ENCODE measurements at places on chromosomes 2 and 18.

DNA sequence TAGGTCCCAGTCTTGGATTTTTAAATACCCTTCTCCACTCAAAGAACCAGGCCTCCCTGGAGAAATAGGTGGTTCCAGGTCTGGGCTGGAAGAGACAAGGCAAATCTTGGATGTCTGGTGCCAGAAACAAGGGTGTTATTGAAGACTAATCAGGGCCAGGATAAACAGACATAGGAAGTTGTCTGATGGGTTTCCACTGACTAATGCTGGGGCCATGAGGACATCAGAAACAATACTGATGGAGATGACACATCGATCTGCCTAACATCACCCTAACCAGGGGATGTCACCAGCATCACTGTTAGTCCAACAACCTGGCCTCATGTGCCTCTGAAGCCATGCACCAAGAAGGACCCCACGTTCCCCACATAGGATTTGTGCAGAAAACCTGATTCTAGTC lies 42.5 kb upstream of the GLI2 start:
- no peak for DNase-seq

GRCh38 chr18:46761059-46761769 lies 4.4 kb upstream of the ST8SIA5 start:
- DNase-seq = no peak

- no peak for DNase-seq
These were observed 41.9 kb upstream of the MRPL33 start for GRCh38 chr2:27729614-27730013.

DNA sequence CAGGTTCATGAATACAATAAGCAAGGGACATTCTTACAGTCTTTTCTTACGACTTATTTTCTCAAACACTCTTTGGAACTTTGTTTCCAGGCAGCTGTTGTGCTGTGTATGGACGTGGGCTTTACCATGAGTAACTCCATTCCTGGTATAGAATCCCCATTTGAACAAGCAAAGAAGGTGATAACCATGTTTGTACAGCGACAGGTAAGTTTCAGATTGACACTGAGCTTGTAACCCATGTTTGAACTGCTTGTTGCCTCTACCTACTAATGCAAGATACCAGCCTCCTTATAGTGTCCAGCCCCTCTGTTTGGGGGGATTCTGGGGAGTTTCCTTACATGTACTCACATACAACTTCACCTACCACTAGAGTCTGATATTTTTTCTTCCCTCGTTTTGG lies 3.8 kb downstream of the XRCC5 start:
- DNase-seq = no peak

DNA sequence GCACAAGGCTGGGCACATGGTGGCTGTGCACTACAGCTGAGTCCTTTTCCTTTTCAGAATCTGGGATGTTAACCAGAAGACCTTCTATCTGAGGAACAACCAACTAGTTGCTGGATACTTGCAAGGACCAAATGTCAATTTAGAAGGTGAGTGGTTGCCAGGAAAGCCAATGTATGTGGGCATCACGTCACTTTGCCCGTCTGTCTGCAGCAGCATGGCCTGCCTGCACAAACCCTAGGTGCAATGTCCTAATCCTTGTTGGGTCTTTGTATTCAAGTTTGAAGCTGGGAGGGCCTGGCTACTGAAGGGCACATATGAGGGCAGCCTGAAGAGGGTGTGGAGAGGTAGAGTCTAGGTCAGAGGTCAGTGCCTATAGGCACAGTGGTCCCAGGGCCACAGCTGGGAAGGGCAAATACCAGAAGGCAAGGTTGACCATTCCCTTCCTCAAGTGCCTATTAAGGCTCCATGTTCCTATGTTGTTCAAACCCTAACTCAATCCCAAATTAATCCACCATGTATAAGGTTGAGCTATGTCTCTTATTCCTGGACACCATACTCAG lies 2.2 kb downstream of the IL1RN start:
- no peak for DNase-seq

- DNase-seq = no peak
These were observed 48.3 kb upstream of the SLC38A11 start for GRCh38 chr2:165003443-165004130.

GRCh38 chr18:11868230-11868629 lies 17.0 kb downstream of the CHMP1B start:
- no peak for DNase-seq

- no peak for DNase-seq
These were observed 249.1 kb upstream of the SPRED2 start for GRCh38 chr2:65681503-65681902.

DNA sequence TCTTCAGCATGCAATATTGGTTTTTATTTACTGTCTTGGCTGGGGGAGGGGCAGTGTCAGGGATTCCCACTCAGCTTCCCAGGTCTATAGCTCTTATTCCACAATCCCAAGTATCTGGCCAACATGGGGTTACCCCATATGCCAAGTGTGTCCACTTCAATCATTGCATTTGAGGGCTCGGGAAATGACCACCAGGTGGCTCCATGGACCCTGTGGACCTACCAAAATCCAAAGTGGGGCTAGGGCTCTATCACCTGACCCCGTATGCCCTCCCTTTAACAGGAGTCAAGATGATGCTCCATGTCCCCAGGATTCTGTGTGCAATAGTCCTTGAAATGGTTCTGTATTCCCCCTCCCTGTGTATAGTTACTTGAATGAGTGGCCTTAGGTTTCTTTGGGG lies 12.1 kb upstream of the TRAF3IP1 start:
- DNase-seq = no peak

DNA sequence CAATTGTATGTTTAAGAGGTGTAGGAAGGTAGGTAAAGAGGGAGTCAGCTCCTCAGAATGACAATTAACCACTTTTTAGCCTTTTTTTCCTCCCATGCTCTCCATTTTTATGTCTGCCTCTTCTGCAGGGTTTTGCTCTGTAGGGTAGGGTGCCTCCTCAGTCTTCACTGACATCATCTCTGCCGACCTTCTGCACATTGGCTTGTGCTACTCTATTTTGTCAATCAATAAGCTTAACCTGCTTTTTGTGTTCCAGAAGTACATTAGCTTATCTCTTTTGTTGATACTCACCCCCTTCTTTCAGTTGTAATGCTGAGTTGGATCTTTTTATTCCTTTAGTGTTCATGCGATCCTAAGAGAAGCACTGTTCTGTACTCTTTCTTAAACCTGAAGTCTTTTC lies 323.2 kb downstream of the RDH14 start:
- no peak for DNase-seq

DNA sequence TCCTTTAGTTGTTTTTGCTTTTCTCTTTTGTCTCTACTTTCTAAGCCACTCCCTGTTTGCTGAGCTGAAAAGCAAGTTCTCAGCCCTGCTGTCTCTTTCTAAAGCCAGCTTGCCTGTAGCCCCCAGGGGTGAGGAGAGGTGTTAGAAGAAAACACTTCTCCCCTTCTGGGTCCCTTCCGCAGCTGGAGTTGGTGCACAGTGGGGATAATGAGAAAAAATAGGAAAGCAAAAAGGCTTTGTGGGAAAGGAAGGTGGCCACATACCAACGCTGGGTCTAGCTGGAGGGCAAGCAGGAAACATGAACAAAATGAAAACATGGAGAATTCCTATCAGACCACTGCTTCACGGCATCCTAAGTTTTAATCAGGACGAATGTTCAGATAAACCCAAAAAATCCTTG lies 15.5 kb upstream of the SLC20A1 start:
- no peak for DNase-seq

GRCh38 chr18:3036108-3036507 lies 23.2 kb upstream of the LPIN2 start:
- DNase-seq = no peak

DNA sequence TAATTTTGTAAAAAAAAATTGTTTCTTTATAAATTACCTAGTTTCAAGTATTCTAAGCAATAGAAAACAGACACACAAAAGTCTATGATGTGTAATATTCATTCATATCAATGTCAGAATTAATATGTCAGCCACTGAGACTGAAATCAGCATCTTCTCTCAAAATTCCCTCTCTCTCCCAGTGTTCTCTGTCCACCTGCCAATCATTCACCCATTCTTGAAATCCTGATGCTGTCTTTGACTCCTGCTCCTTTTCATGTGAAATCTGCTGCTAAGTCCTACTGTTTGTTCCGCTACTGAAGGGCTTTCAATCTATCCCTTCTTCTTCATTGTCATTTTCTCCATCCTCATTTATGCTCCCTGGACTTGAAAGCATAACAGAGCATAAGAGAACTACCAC lies 257.9 kb downstream of the SATB2 start:
- no peak for DNase-seq

DNA sequence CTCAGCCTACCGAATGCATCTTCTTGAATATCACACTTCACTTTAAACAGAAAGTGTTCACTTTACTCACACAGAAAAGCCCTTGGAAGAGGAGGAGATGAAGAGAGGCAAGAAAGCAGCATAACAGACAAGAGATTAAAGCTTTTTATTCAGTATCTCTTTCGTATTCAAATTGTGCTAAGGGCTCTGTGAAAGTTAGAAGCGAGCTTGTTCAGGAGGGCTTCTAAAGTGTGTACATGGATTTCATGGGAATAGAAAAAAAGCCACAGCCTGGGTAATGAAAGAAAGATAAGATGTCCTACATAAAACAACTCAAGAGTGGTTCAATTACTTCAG lies 531.9 kb downstream of the TMEM182 start:
- no peak for DNase-seq

Measured in amniotic epithelial cell (primary cell).